ENCODE measurements at places on chromosomes 16 and 17.
A peak's percentile ranks its signal among the peaks of the same experiment; 100 is the strongest.

DNA sequence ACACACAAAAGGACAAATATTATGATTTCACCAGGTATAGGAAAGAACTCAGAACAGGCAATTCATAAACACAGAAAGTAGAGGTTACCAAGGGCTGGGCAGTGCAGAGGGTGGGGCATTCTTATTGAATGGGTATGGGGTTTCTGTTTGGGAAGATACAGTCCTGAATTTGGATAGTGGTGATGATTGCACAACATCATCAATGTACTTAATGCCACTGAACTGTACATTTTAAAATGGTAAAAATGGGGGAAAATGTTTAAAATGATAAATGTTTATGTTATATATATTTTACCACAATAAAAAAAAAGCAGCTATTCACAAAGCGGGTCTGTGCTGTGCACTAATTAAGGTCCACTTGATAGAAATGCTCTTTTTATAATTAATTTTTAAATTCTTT is 72.6 kb upstream of the FA2H start:
- DNase-seq: no peak

- no peak for DNase-seq
Observed at GRCh38 chr17:2933606-2934005, 129.8 kb downstream of the OR1D5 start.

DNA sequence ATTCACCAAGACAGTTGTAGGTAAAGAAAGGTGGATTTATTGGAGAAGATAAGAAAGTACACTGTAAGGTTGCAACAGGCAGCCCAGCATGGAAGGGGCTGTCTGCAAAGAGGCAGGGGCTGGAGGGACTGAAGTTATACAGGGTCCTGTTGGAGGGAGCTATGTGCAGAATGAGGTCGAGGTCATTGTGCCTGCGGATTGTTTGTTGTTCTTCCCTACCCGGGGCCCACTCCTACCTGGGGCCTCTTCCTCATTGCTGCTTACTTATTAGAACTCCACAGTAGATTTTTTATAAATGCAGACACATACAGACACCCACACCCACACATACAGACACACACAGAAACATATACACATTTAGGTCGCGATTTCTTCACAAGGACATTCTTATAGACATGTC is 466.2 kb downstream of the MAF start:
- no peak for DNase-seq

GRCh38 chr17:27630607-27631410 is at the start of gene LGALS9:
Gene LGALS9 (plus strand): TSS chr17:27631188. CDS start chr17:27631266, 78 bp downstream.
- peak; percentile 62 for DNase-seq

DNA sequence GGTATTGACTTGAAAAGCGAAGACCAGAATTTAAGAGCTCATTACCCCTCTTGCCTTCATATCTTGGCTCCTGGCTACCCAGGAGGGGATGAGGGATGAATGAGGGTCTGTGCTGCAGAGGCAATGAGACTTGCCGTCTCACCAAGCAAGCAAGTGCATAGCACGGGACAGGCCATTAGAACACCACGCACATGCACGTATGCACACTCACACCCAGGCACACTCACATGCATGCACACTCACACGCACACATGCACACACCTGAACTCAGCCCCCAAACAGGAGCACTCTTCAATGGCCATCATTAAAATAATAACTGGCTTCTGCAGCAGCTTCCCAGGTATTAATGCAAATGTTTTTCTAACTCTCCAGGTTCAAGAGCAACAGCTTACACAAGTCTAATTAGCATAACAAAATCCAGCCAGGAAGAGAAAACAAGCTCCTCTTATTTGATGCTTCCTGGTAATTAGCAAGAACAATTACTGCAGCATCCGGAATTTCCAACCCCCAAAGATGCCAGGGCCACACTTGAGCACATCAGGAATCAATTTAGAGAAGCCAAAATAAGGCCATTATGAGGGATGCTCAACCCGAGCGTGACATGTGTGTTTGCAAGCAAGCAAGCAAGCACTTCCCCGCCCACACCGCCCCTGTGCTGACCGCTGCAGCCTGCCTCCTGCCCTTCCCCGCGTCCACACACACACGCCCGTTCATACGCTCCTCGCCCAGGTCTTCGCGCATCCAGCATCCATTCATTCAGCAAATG is 171.6 kb upstream of the TNRC6C start:
- no peak for DNase-seq

DNA sequence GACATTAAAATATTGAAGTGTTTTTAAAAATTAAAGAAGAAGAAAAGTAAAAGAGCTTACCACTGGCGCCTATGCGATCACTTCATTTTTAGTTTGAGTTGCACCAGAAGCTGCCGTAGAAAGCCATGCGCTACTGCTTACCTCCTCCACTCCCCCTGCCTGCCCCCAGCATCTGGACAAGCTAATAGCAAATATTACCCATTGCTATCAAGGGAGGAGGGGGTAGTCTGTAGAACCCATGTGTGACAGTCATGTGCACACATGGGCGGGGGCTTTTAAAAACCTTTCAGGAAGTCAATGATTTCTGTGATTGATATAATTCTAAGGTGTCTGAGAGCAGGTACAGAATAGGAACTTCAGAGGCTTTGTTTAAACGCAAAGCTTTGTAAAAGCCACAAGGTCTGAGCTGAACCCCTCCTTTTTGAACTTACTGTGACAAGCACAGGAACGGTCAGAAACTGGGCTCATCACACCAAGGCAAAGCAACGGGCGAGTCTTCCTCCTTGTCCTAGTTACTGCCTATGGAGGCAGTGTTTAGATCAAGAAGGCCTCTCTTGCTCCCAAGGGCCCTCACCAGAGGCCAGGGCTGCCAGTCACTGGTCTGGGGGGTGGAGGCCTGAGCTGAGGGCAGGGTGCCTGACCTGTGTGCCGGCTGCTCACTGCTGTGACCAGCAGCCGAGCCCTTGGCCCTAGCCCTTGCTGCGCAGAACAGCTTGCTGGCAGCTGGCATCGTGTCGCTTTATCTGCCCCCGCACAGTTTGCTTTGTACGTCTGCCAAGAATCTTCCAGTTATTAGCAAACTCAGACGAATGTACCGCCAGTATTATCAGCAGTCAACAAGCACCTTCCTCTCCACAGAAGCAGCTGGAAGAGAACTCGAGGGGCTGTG is 15.0 kb downstream of the GINS2 start:
- no peak for DNase-seq

DNA sequence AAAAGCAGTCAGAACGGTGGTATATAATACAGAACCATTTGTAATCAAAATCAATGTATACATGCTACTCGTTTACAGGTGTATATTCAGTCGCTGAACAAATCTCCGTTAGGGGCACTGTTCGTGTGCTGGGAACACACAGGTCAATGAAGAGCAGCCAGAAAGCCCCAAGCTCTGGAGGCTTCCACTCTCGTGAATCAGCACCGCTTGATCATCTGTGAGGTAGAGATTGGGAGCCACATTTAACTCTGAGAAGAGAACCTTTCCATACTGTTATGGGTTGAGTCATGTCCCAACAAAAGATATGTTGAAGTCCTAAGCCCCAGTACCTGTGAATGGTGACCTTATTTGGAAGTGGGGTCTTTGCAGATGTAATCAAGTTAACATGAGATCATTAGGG is 5.4 kb upstream of the CYTH1 start:
- no peak for DNase-seq

DNA sequence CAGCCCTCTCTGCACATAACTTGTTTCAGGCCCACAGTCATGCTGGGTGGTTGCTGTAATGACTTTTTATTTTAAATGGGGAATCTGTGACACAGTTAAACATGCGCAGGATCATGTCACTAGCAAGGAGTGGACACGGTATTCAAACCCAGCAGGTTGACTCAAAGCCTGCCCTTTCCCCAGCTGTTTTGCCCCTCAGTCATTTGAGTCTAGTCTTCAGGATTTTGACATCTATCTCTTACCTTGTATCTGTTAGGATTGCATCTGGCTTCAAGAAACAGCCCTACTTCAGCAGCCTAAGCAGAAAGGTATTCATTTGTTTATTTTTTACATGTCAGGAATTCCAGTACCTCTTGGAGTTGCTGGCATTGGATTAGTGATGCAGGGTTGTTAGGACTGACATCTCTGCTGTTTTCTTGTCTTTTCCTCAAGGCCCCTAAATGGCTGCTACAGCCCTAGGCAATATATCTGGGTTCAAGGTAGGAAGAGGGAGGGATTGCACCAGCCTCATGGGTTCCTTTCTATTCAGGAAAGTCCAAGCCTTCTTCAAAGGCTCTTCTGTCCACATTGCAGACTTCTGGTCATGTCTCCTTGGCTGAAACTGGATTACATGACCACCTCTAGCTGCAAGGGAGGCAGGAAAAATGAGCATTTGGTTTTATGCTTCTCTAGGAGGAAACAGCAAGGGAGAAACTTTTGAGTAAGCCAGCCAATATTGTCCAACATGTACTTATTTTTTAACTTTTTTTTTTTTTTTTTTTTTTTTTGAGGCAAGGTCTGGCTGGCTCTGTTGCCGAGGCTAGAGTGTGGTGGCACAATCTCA is 22.8 kb downstream of the ABCC1 start:
- no peak for DNase-seq

- no peak for DNase-seq
Observed at GRCh38 chr17:7704601-7705268, at the start of gene EFNB3. Gene EFNB3 (plus strand): TSS chr17:7705202. CDS start chr17:7705599, 397 bp downstream.

- DNase-seq: no peak
Observed at GRCh38 chr16:88293097-88293496, 89.7 kb upstream of the ZNF469 start.

GRCh38 chr16:11759163-11759834 is 16.6 kb upstream of the TXNDC11 start:
- DNase-seq: no peak

DNA sequence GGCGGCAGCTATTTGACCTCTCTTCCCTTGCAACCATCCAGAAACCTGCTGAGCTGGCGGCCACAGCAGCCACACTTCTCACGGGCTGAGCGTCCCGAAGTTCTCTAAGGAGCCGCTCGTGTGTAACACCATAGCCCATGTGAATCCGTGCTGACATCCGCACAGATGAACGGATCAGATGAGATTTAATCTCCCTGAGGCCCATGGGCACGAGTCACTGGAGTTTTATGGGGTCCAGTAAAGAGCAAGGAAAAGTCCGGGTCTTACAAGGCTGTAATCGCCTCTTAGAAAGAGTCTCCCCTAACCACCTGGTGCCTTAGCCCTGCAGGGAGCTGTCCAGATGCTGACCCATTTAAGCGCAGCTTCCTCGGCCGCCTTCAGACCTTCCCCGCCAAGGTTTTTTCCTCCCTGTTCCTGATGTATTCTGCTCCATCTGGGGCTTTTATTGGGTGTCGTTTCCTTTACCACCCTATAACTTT is 5.5 kb upstream of the CACNG5 start:
- DNase-seq: no peak

- no peak for DNase-seq
Observed at GRCh38 chr16:1387331-1387730, 27.2 kb downstream of the UNKL start.

DNA sequence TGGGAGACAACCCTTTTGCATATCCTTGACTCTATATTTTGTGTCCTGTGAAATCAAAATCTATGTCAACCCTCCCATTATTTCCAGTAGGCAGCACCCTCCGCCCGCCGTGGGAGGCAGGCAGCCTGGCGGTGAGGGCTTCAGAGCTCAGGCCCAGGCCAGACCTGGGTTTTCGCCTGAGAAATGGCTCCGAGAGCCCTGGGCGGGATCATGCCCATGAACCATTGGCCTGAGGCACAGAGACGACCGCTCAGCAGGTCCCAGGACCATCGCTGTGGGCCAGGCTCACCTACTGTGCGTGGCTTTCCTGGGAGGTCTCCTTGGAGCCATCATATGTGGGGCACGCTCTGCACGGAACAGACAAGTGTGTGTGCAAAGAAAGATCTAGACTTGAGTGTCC is 6.3 kb upstream of the SLC38A8 start:
- no peak for DNase-seq

GRCh38 chr16:51641191-51641765 is 490.2 kb upstream of the SALL1 start:
- DNase-seq: no peak

- DNase-seq: no peak
Observed at GRCh38 chr16:22887445-22887844, 73.5 kb downstream of the HS3ST2 start.
